GM20000 (cell line): ENCODE measurements at places on chromosomes 3 and 15.

- no peak for DNase-seq
Measured at GRCh38 chr3:126110431-126111125, 26.7 kb upstream of the SLC41A3 start.

GRCh38 chr3:124158168-124158881, 166.4 kb upstream of the ROPN1 start:
- DNase-seq, result no peak

DNA sequence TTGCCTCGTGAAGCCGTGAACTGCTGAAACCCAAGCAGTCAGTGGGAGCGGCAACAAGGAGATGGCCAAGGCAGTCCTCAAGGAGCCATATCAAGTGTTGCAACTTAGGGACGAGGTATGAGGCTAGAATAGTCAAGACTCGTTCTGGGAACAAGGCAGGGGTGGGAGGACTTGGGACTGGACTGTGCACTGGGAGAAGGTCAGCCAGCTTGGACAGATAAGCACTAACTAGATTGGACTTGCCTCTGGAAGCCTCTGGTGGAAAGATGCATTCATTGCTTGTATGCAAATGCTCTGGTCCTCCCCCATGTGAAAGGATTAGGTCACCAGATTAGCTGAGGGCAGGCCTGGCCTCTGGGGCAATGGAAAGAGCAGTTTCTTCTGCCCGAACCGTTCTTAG, 123.3 kb upstream of the CTNNB1 start:
- DNase-seq, result no peak

- DNase-seq, result no peak
Measured at GRCh38 chr15:73141216-73141900, 89.1 kb downstream of the NEO1 start.
